Left ventricle myocardium superior (tissue), 1 donor: ENCODE measurements at places on chromosomes 6 and 20.
A peak's percentile ranks its signal among the peaks of the same experiment; 100 is the strongest.

DNA sequence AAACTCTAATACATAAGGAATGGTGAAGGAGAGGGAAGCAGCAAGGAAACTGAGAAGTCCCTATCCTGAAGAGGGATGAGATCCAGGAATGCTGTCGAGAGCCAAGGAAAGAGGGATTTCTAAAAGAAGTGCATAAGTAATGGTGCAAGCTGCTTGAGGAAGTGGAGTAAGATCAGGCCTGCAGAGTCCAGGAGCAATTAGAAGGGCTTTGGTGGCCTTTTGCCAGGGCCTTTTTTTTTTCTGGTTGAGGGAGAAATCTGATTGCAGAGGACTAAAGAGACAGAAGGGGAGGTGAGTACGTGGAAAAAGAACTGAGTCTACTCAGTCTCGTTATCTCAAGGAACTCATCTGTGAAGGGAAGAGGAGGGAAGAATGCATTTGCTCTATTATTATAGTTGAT is 396.2 kb downstream of the UTRN start:
- no peak for DNase-seq

DNA sequence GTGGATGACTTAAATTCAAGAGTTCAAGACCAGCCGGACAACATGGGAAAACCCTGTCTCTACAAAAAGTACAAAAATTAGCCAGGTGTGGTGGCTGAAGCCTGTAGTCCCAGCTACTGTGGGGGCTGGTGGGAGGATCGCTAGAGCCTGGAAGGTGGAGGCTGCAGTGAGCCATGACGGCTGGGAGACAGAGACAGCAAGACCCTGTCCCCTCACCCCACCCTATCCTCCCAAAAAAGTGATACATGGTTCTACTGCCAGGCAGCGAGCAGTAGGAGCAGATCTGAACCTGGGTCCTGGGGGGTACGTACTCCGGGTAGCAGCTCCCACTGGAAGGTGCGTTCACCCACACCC is 2.2 kb downstream of the PSMA7 start:
- DNase-seq: no peak

DNA sequence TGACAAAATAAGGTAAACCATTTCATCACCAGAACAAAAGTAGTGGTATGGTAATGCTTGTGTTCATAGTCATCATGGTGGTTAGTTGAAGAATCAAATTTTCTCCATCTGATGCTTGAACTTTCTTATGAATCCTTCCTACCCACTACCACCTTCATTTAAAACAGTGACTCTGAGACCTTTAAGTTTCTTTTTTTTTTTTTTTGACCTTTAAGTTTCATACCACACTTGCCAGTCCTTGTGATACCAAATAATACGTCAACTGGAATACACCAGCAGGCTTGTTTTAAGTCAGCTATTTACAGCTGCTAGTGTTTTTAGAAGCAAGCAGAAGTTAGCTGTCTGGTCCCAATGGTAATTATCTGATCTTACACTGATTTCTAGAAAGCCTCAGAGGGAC is 413.4 kb upstream of the SOX4 start:
- DNase-seq: no peak

GRCh38 chr6:158572653-158573541 is 13.0 kb downstream of the TMEM181 start:
- no peak for DNase-seq

- peak; percentile 49 for DNase-seq
Observed at GRCh38 chr20:37526238-37526838, 1.3 kb downstream of the BLCAP start.

GRCh38 chr20:14963262-14963663 is 625.9 kb upstream of the FLRT3 start:
- DNase-seq: no peak

DNA sequence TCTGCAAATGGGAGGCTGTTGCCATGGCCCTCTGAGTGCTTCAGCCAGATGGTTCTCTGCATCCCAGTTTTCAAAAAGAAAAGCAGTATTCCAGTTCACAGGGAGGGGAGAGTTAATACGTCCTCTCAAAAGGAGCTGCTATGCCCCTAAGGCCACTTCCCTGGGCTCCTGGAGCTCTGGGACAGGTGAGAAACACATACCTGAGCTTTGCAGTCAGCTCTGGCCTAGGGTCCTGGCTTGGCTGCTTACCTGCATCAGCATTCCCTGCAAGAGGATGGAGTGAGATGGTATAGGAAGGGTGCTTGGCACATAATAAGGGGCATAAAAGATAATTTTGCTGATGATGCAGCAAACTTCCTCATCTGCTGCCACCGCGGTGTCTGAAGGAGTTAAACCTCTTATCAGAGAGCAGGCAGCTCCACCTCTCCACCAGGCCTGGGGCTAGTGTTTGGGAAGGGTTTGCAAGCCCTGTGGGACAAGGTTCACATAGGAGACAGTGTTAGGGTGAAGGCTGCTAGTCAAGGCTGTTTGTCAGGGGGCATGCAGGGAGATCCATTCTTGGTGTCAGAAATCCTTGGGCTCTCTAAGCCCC is 62.7 kb downstream of the SLC24A3 start:
- no peak for DNase-seq
